ENCODE measurements at places on chromosomes 7 and 10. TPM values are rescaled to one million over a fixed set of nuclear protein-coding genes. Genes with fewer than 3 reads are reported as not detected.

Gene CPVL
- polyA plus RNA-seq = 104 TPM

Gene CPED1
- 2.9 TPM for polyA plus RNA-seq

Gene LIPN
- polyA plus RNA-seq = not detected

Gene NUDT13
- 3.7 TPM for polyA plus RNA-seq

Gene ETV1
- polyA plus RNA-seq = 2.0 TPM

Gene NXPH1
- not detected for polyA plus RNA-seq

Gene STEAP4
- 3.4 TPM for polyA plus RNA-seq

Gene CTBP2
- 33.1 TPM for polyA plus RNA-seq

Gene MSMB
- not detected for polyA plus RNA-seq

Gene ARHGAP12
- polyA plus RNA-seq = 15.0 TPM

Gene PFKFB3
- 34.9 TPM for polyA plus RNA-seq

Gene CHN2
- 7.4 TPM for polyA plus RNA-seq

DNA sequence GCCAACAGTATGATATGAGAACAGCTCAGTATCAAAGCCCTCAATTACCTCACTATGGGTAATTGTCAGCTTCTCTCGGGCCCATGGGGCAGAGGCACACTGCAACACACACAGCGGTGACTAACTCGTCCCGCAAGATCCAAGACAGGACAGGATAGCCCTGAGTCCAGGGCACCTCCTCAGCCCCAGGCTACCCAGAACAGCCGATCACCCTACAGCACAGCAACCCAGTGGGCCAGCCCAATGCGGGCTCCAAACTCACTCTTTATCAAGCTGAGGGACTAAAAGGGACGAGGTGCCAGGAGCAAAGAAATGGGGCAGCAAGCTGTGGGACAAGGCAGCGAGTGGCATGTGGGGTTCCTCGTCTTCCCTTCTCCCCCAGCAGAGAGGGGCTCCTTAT, 765.1 kb downstream of the GRID1 start:
- no peak for DNase-seq

DNA sequence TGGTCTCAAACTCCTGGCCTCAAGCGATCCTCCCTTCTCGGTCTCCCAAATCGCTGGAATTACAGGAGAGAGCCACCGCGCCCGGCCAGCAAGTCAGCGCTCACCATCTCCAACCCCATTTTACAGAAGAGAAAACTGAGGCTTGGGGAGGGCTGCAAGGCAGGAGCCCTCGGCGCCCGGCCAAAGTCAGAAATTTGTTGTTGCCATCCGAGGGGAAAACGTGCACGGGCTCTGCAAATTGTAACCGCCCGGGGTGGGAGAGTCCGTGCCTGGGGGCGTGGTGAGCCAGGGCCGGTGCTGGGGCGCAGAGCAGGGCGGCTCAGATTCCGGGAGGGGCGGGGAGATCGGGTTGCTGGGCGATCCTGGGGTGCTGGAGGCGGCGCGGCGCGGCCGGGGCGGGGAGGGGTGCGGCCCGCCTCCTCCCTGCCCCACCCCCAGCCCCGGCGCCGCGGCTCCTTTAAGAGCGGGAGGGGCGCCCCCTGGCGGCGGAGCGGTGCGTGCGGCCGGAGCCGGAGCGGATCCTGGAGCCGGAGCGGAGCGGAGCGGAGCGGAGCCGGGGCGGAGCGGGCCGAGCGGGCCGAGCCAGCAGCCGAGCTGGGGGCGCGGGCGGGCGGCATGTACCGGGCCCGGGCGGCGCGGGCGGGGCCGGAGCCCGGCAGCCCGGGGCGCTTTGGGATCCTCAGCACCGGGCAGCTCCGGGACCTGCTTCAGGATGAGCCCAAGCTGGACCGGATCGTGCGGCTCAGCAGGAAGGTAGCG, at the start of gene VPS37D:
TSS of gene VPS37D (plus strand) at position 488 of the 759 bp plus-strand sequence. CDS start at position 616, 128 bp downstream.
- DNase-seq = peak; percentile 96

DNA sequence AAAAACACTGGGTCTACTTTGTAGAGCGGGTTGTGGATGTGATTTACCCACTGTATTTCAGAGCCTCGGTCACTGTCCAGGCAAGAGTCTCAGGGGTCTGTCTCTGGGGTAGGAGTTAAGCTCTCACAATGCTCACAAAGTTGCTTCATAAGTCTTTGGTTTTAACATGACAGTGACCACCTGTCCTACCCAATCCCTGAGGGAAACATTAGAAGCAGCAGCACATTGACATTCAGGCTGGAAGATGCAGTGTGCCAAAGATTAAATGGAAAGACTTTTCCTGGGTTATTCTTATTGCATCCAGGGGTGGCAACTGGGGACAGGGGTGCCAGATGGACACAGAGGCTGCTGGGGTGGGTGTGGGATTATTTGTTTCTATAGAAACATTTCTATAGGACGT, 330.0 kb downstream of the RNLS start:
- DNase-seq = no peak

- no peak for DNase-seq
Observed at GRCh38 chr10:12800302-12800701, 201.2 kb downstream of the CCDC3 start.

DNA sequence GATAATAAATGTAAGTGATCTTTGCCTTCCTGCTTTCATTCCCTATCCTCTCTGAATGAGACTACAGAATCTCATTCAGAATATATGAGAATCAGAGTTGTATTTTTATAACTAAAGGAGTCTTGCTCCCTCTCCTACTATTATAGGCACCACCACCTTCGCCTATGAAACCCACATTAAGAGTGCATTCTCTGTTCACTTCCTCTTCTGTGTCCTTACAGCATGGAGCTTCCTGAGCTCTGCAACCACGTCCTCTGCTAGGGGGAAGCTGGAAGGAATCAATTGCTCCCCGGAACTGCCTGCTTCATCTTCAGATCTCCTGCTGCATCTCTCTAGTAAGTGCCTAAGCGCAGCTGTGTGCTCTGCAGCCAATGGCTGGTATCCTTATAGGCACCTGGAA, 820.7 kb downstream of the GRID1 start:
- no peak for DNase-seq

GRCh38 chr7:2022737-2023250, 210.0 kb downstream of the MAD1L1 start:
- DNase-seq = no peak

GRCh38 chr10:125060826-125061556, 99.4 kb downstream of the CTBP2 start:
- peak; percentile 87 for DNase-seq

DNA sequence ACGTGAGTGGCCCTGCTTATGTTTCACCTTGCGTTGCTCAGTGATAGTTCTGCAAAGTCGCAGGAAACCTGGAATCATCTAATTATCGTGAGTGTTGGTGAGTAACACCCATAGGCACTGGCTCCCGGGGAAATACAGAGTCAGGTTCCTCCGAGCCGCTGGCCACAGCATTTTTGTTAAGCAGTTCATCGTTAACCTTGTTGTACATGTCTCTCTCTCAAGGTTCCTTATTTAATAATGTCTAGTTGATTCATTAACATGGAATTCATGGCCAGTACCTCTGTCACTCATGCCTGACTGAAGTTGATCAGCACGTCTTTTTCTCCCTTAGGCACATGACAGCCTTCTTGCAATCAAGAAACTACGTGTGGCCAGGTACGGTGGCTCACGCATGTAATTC, 3.1 kb upstream of the ZFAND2A start:
- DNase-seq = no peak

DNA sequence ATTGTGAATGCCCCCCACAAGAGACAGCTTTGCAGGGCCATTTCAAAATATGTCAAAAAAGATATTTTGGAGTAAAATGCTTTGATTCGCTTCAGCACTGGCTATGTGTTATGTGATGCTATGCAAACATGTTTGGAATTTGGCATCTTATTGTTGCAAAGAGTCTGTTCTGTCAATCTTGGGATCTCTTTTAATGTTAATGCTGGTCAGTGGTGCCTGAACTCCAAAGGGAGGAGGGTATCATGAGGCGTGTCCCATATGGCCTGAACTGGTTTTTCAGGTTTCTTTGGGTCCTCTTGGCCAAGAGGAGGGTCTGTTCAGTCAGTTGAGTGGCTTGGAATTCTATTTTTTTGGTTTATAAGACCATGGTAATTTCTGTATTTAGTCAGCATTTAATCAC, 81.4 kb downstream of the HECW1 start:
- no peak for DNase-seq

GRCh38 chr10:123640016-123640535, 26.1 kb upstream of the GPR26 start:
- no peak for DNase-seq

DNA sequence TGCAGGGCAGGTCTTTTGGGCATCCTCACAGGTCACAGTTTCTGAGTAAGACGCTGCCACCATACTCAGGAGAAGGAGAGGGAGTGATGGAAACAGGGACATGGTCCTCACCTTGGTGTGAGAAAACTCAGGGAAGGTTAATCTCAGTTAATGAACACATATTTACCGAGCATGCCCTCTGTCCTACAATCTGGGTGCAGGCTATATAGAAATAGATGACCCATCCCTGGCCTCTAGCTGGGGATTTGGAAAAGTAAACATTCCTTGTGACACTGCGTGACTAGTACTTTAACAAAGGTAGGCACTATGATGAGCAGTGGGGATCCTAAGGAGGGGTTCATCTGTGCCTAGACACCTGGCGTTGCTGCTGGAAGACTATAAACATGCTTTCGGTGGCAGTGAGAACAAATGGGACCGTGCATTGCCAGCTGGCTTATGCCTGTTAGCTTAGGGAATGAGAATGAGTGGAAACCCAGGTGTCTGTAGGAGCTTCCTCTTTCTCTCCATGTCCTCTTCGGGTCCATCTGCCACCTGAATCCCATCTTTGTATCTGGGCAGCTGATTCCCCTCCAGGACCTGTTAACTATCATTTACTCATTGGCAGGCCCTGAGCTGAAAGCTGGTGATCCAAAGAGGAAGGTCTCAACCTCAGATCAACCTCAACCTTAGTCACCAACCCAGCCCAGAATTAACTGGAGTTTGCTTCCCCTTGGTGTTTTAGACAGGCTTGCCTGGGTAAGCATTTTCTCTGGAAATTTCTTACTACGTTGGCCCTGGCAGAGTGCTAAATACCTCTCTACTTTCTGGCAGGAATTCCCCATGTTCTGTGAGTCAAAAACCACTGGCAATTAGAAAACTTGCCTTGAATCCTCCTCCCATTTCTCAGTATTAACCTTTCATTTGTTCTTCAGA, 794 bp downstream of the MBL2 start:
- no peak for DNase-seq

- no peak for DNase-seq
Observed at GRCh38 chr7:139721417-139721816, 56.4 kb downstream of the HIPK2 start.

DNA sequence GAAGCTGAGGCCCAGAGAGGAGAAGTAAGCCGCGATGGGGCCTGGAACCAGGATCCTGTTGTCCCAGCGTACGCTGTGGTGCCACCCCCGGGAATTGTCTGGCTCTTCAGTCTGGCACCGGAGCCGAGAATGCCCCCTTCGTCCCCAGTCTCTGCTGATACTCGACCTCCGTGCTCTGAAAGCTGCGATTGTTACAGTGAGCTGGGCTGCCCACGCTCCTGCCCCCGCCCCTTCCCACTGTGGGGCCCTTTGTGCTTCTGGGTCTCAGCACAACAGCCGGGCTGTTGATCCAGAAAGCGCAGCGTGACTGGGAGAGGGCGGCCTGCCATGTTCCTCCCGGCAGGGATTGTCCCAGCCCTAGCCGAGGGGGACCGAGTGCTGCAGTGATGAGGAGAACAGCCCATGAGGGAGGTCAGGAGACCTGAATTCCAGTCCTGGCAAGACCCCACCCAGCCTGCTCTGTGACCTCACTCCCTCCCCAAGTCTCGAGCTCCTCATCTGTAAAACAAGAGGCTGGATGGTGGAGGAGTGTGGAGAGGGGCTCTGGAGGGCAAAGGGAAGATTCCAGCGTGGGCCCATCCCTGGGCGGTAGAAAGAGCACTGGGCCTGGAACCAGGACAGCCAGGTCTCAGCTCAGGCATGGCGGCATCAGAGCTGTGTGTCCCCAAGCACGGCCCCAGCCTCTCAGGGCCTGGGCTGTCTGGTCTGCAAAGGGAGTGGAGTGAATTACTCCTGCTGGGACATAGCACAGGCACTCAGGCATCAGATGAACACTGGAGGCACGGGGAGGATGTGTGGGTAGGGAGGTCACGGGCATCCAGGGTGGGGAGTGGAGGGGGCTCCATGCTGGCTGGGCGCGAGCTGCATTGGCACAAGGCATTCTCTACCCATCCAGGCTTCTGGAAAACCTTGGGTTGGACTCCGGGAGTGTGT, 43.6 kb downstream of the TSPAN15 start:
- no peak for DNase-seq

- no peak for DNase-seq
Observed at GRCh38 chr10:62681211-62681940, 123.1 kb upstream of the ADO start.

GRCh38 chr10:104406715-104407650, 53.4 kb downstream of the CFAP58 start:
- DNase-seq = no peak

GRCh38 chr7:133582766-133583523, 330.1 kb downstream of the EXOC4 start:
- DNase-seq = no peak

GRCh38 chr7:5695727-5696345, 85.6 kb downstream of the RNF216 start:
- peak; percentile 58 for DNase-seq

- no peak for DNase-seq
Observed at GRCh38 chr7:55026867-55027490, 8.2 kb downstream of the EGFR start.

DNA sequence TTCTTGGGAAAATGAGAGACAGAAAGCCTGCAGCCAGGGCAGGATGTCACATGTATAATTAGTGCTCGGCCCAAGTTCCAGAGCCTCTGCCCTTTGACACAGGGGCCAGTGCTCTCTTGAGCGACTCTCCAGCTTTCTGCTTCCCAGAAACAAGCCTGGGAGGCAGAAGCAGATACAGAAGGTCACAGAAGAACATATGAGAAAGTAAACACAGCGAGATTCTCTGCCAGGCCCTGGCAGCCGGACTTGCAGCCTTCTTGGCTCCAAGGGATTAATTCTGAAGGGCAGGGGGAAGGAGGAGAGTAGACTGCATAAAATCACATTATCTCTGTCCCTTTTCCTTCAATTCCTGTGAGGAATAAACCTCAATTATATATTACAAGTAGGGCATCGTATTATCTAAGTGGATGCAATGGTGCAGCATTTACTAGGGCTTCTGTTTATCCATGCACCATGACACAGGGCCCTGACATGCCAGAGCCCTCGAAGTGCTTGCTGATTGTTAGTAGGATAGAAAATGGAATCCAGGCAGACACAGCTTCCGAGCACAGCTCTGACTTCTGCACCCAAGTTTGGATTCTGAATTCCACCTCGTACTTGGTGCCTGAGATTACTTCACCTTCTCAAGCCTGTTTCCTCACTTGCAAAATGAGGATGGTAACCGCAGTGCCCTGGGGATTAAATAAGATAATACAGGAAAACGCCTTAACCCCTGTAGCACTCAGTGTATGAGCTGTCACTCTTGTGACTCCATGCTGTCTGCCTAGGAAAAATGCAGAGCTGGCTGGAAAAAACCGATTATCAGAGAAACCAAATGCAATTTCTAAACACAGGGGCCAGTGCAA, 536.5 kb downstream of the TNS3 start:
- DNase-seq = no peak
